Endothelial cell (in vitro differentiated cells): ENCODE measurements at places on chromosomes 6 and 20.
A peak's percentile ranks its signal among the peaks of the same experiment; 100 is the strongest.

DNA sequence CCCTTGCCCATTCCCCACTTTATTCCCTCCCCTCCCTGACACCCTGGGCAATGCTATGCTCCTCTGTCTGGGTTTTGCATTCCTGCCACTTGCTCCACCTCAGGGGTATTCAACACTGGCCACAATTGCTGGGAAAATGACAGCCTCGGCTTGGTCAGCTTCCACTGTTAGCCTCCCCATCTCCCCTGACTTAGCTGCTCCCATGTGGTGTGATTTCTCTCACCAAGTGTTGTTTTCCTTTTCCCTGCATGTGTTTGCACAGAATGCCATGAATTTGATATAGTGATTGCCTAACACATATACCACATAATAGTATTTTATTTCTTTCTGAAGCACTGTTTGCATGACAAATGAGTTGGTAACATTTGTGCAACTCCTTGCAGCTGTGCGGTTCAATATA is 1.4 kb upstream of the LEMD2 start:
- no peak overlapping the region for H3K27ac ChIP-seq
- DNase-seq: no peak
- H3K36me3 ChIP-seq: peaks cover 4% of the 10 kb centered on the region
- H3K4me3 ChIP-seq: peak overlapping the region; percentile 57
- H3K4me1 ChIP-seq: peaks cover 50% of the 10 kb centered on the region

GRCh38 chr6:128240024-128240428 is 280.4 kb downstream of the PTPRK start:
- no peak overlapping the region for H3K4me3 ChIP-seq
- H3K27ac ChIP-seq: no peak overlapping the region
- H3K27me3 ChIP-seq: no peaks in the 10 kb centered on the region
- no peaks in the 10 kb centered on the region for H3K4me1 ChIP-seq
- no peaks in the 10 kb centered on the region for H3K36me3 ChIP-seq

GRCh38 chr6:130190701-130191690 is 31.8 kb downstream of the SAMD3 start:
- DNase-seq: no peak
- peaks cover 12% of the 10 kb centered on the region for H3K4me1 ChIP-seq
- peaks cover 10% of the 10 kb centered on the region for H3K36me3 ChIP-seq
- no peak overlapping the region for H3K27ac ChIP-seq

- peaks cover 3% of the 10 kb centered on the region for H3K36me3 ChIP-seq
- no peak overlapping the region for H3K4me3 ChIP-seq
- H3K27ac ChIP-seq: no peak overlapping the region
- DNase-seq: no peak
- peaks cover 2% of the 10 kb centered on the region for H3K27me3 ChIP-seq
- no peaks in the 10 kb centered on the region for H3K4me1 ChIP-seq
Measured at GRCh38 chr6:144955392-144955791, 670.3 kb downstream of the UTRN start.

DNA sequence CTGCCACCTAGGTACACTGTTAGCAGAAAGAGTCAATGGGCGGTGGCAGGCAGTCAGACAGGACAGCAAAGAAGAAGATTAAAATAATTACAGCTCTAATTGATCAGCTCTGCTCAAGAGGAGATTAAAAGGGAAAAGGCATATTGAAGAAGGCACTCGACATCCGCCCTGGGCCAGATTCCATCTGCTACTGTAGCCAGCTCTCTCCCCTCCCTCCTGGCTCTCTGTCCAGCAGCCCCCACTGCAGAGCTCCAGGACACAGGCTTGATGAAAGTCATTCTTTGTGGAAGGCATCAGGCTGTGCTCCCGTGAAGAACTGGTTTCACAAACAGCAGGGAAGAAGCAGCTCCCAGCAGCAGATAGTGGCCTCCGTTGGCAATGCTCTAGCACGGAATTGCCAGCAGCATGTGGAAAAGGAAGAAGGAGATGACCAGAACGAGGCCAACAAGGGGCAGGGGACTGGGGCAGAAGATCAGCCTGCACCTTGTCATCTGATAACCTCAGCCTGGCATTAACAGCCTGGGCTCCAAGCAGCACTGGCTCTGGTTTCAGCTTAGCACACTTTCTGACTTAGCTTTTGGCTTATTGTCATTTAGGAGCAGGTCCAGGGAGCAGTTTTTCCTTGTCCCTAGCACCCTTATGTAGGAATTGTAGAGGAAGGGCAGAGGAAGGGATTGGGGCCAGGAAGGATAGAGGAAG is 465.9 kb downstream of the KIF16B start:
- H3K27ac ChIP-seq: no peak overlapping the region
- DNase-seq: no peak
- no peak overlapping the region for H3K4me3 ChIP-seq
- H3K27me3 ChIP-seq: no peaks in the 10 kb centered on the region
- H3K4me1 ChIP-seq: no peaks in the 10 kb centered on the region
- H3K36me3 ChIP-seq: no peaks in the 10 kb centered on the region

DNA sequence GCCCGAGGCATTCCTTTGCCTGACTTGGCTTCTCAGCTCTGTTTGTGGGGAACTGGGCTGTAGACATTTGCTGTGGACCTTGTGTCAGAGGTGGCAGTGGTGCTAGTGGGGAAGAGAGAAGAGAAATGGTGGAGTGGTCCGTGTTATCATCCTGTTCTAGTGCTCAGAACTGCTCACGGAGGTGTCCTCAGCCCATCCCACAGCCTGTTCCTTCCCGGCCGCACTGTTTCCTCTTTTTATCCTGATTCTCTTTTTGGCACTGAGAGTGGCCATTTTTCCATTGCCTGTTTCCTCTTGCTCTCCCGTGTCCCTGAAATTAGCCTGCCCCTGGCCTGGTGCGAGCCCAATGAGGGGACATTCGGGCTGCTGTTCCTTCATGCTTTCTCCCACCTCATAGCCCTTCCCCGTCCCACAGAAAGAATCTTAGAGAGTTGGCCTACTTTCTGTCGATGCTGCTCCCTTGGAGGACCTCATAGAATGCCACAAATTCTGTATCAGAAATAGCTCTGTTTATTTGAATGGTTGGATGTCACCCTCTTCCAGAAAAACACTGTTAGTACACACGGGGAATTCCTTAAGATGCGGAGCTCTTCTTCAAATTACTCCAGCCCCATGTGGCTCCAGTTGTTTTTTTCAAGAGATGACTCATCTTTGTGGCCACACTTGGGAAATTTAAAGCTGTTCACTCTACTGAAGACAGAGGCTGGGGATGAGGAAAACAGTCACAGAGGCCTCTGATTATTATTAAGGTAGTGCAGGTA is 26.1 kb downstream of the FARS2 start:
- peaks cover 8% of the 10 kb centered on the region for H3K4me1 ChIP-seq
- H3K27ac ChIP-seq: peak overlapping the region; percentile 57
- peaks cover 3% of the 10 kb centered on the region for H3K27me3 ChIP-seq
- no peaks in the 10 kb centered on the region for H3K36me3 ChIP-seq

DNA sequence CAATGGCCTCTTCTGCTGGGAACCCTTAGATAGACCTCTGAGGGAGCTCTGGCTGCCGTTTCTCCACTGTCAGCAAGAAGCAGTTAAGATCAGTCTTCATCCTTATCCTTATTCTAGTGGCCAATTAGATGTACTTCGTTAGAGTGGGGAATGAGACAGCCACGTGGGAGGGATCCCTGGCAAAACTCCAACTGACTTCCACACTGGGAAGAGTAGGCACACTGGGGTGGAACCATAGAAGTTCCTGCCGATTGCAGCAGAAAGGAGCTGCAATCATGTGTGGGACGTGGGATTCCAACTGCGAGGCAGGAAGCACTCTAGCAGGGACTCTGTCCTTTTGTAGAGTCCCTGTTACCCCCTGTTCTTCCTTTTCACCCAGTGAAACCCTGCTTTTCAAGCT is 226.3 kb upstream of the RGS17 start:
- H3K4me1 ChIP-seq: no peaks in the 10 kb centered on the region
- no peak overlapping the region for H3K27ac ChIP-seq
- peaks cover 10% of the 10 kb centered on the region for H3K36me3 ChIP-seq
- H3K4me3 ChIP-seq: no peak overlapping the region
- peaks cover 3% of the 10 kb centered on the region for H3K27me3 ChIP-seq
- DNase-seq: no peak

DNA sequence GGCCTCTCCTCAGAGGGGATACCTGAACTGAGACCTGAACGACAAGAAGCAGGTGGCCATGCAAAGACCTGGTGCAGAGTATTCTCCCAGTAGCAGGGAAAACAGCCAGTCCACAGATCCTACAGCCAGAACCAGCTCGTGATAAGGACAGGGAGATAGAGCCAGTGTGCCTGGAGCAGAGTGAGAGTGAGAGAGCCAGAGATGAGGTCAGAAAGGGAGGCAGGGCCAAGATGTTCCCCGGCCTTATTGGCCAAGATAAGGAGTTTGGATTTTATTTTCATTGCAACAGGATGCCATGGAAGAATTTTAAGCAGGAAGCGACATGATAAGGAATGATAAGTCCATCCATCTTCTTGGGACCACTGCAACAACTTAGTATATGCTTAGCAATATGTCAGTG is 111.8 kb downstream of the UBE3D start:
- H3K4me3 ChIP-seq: no peak overlapping the region
- peaks cover 20% of the 10 kb centered on the region for H3K4me1 ChIP-seq
- no peaks in the 10 kb centered on the region for H3K27me3 ChIP-seq

GRCh38 chr20:31860390-31861134 is 9.8 kb downstream of the DUSP15 start:
- peaks cover 4% of the 10 kb centered on the region for H3K36me3 ChIP-seq
- H3K27me3 ChIP-seq: peaks cover 16% of the 10 kb centered on the region
- H3K27ac ChIP-seq: no peak overlapping the region
- no peak for DNase-seq

GRCh38 chr6:8075185-8075584 is 11.0 kb upstream of the BLOC1S5 start:
- H3K36me3 ChIP-seq: no peaks in the 10 kb centered on the region
- DNase-seq: no peak
- H3K27me3 ChIP-seq: no peaks in the 10 kb centered on the region
- no peak overlapping the region for H3K4me3 ChIP-seq
- H3K27ac ChIP-seq: no peak overlapping the region

DNA sequence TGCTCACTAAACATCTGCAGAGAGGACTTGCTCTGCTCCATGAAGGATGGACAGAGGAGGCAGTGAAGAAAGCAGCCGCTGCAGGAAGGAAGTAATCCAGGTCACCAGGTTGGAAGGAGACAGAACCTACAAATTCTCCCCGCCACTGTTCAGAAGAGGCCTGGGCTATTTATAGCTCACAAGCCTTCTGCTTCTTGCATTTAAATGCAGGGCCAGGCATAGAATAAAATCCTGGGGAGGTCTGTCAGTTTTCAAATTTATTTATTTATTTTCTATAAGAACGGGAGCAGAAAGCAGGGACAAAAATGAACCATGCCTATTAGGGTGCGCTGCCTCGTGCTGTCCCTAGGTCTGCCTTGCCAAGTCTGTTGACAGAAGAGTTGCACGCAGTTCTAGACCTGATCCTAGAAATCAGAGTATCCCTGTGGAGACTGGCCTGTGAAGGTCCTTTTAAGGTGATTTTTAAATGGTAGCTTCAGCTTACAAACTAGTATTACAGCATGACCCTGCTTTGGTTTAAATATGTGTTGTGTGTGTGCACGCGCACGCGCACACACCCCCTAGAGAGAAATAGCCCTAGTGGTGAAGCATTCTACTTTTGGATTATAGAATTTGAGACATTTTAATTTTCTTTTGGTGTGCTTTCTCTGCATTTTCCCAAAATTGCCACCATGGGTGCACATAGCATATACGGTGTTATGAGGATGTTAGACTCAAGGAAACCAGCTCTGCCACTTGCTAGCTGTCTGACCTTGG is 19.5 kb downstream of the RIMS4 start:
- H3K4me1 ChIP-seq: peaks cover 4% of the 10 kb centered on the region
- peaks cover 3% of the 10 kb centered on the region for H3K27me3 ChIP-seq
- H3K4me3 ChIP-seq: no peak overlapping the region
- DNase-seq: no peak

DNA sequence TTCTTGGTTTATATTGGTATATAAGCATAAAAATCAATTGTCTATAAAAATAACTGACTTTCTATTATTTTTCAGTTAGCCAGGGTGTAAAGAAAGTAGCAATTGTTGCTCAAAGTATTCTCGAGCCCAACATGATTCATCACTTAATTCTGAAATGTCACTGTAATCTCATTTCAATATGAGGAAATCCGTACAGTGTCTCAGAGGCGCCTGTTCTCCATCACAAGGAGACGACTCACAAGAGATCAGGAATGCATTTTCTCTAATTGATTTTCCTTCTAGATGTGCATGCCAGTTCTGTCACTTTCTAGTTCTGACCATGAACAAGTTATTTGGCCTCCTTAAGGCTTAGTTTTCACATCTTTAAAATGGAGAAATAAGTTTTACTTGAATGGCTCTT is 753.1 kb downstream of the MAFB start:
- H3K27me3 ChIP-seq: no peaks in the 10 kb centered on the region
- no peak overlapping the region for H3K27ac ChIP-seq
- no peaks in the 10 kb centered on the region for H3K36me3 ChIP-seq
- no peaks in the 10 kb centered on the region for H3K4me1 ChIP-seq
- H3K4me3 ChIP-seq: no peak overlapping the region
- DNase-seq: no peak

GRCh38 chr6:150230832-150231524 is 88.1 kb downstream of the PPP1R14C start:
- no peak for DNase-seq
- H3K36me3 ChIP-seq: no peaks in the 10 kb centered on the region
- H3K4me1 ChIP-seq: peaks cover under 1% of the 10 kb centered on the region
- no peak overlapping the region for H3K4me3 ChIP-seq
- no peaks in the 10 kb centered on the region for H3K27me3 ChIP-seq
- no peak overlapping the region for H3K27ac ChIP-seq

- H3K27me3 ChIP-seq: no peaks in the 10 kb centered on the region
- H3K4me3 ChIP-seq: no peak overlapping the region
- DNase-seq: no peak
- H3K27ac ChIP-seq: no peak overlapping the region
- H3K4me1 ChIP-seq: no peaks in the 10 kb centered on the region
Measured at GRCh38 chr6:149608381-149608982, 40.0 kb downstream of the KATNA1 start.

GRCh38 chr6:84526631-84527030 is 237.8 kb downstream of the TBX18 start:
- no peaks in the 10 kb centered on the region for H3K4me1 ChIP-seq
- no peak overlapping the region for H3K27ac ChIP-seq
- no peaks in the 10 kb centered on the region for H3K27me3 ChIP-seq
- DNase-seq: no peak
- no peaks in the 10 kb centered on the region for H3K36me3 ChIP-seq

DNA sequence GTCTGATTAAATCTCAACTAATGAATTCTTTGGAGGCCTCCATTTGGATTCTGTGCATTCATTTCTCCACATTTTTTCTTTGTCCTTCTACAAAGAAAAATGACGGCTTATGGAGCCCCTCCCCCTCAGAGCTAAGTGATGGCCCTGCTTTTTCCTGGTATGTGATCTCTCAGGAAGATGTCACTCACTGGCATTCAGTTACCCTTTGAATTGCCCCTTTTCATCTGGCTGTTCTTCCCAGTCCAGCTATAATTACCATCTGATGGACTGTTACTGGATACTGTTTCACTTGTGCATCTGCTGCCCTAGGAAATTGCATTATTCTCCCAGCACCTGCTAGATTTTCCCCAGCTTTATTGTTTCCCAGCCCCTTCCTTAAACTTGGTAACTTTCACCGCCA is 151.9 kb downstream of the CFAP61 start:
- no peaks in the 10 kb centered on the region for H3K27me3 ChIP-seq
- no peak overlapping the region for H3K4me3 ChIP-seq
- no peaks in the 10 kb centered on the region for H3K36me3 ChIP-seq
- DNase-seq: no peak
- no peaks in the 10 kb centered on the region for H3K4me1 ChIP-seq

GRCh38 chr20:53828088-53828681 is 234.5 kb upstream of the ZNF217 start:
- H3K4me3 ChIP-seq: no peak overlapping the region
- peaks cover 30% of the 10 kb centered on the region for H3K4me1 ChIP-seq
- H3K36me3 ChIP-seq: no peaks in the 10 kb centered on the region
- H3K27ac ChIP-seq: peak overlapping the region; percentile 44
